PC-9 (cell line): ENCODE measurements at places on chromosomes 11 and 22.

DNA sequence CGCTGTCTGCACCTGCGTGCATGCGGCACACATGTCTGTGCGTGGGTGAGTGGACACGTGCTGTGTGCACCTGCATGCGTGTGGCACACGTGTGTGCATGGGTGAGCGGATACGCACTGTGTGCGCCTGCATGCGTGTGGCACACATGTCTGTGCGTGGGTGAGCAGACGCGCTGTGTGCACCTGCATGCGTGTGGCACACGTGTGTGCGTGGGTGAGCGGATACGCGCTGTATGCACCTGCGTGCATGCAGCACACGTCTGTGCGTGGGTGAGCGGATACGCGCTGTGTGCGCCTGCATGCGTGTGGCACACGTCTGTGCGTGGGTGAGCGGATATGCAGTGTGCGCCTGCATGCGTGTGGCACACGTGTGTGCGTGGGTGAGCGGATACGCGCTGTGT lies 27.1 kb upstream of the ACR start:
- H3K27me3 ChIP-seq: no peaks in the 10 kb centered on the region
- no peaks in the 10 kb centered on the region for H3K36me3 ChIP-seq
- H3K27ac ChIP-seq: no peak overlapping the region
- H3K4me3 ChIP-seq: no peak overlapping the region

- no peaks in the 10 kb centered on the region for H3K36me3 ChIP-seq
- H3K27me3 ChIP-seq: no peaks in the 10 kb centered on the region
- no peak overlapping the region for H3K27ac ChIP-seq
- no peak for DNase-seq
- peaks cover 17% of the 10 kb centered on the region for H3K4me1 ChIP-seq
Measured at GRCh38 chr11:67419325-67420049, 4.0 kb downstream of the CARNS1 start.

- H3K27me3 ChIP-seq: peaks cover 44% of the 10 kb centered on the region
- H3K4me1 ChIP-seq: no peaks in the 10 kb centered on the region
- no peak overlapping the region for H3K27ac ChIP-seq
- no peak for DNase-seq
Measured at GRCh38 chr11:116062490-116063171, 558.4 kb upstream of the CADM1 start.

DNA sequence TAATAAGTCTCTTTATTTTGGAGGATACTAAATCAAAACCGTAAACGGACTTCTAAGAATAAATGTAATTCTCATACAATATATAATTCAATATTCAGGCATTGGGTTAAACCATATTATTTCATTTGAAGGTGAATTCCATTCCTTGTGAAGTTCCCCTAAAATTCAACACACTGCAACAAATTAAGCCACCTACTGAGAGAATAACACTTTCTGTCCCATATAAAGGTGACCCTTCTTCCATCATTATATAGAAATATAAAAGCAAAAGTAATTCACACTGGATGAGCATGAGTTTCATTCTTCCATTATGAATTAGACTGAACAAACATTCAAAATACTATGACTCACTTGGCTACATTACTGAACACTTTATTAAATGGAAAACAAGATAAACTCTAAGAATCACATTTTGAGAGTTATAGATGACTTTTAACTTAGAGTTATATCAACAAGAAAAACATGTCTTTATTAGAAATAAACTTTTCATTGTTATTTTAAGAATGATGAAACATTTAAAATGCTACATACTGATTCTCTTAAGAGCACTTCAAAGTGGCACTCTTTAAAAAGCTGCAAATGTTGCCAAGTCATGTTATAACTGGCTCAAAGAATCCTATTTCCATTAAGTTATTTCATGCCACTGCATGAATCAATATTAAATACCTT lies 2.8 kb downstream of the SESN3 start:
- no peak overlapping the region for H3K27ac ChIP-seq
- H3K4me3 ChIP-seq: no peak overlapping the region
- H3K36me3 ChIP-seq: no peaks in the 10 kb centered on the region
- H3K27me3 ChIP-seq: peaks cover 26% of the 10 kb centered on the region; the same call in 1 of the 2 replicates
- DNase-seq: no peak
- no peaks in the 10 kb centered on the region; the same call in 1 of the 2 replicates for H3K4me1 ChIP-seq
